ENCODE measurements at places on chromosomes 2 and 18. TPM values are rescaled to one million over a fixed set of nuclear protein-coding genes. Genes with fewer than 3 reads are reported as not detected.

The HRH4 gene
- total RNA-seq, result not detected

The UGT1A8 gene
- not detected for total RNA-seq

The EFEMP1 gene
- 327 TPM for total RNA-seq

The CHN1 gene
- total RNA-seq, result 16.6 TPM

The RAX gene
- not detected for total RNA-seq

The FAM237A gene
- total RNA-seq, result not detected

The TMEM247 gene
- total RNA-seq, result not detected

The FBXO48 gene
- 1.3 TPM for total RNA-seq

The PFN4 gene
- total RNA-seq, result 0.67 TPM

The RGPD3 gene
- total RNA-seq, result 0.14 TPM

The MRO gene
- 2.3 TPM for total RNA-seq

The CFAP65 gene
- total RNA-seq, result not detected

The PAIP2B gene
- 3.8 TPM for total RNA-seq

The RESP18 gene
- total RNA-seq, result not detected

The TRPM8 gene
- total RNA-seq, result not detected

The ACVR1C gene
- total RNA-seq, result 0.52 TPM

The TGFA gene
- 1.4 TPM for total RNA-seq

The NT5DC4 gene
- not detected for total RNA-seq

Data from posterior vena cava (tissue), 2 donors.